Caki2 (cell line): ENCODE measurements at places on chromosomes 1 and 21.

- no peak for DNase-seq
Measured at GRCh38 chr1:70818401-70818800, 229.2 kb downstream of the PTGER3 start.

- DNase-seq: no peak
Measured at GRCh38 chr1:102098536-102098935, 101.8 kb upstream of the OLFM3 start.

DNA sequence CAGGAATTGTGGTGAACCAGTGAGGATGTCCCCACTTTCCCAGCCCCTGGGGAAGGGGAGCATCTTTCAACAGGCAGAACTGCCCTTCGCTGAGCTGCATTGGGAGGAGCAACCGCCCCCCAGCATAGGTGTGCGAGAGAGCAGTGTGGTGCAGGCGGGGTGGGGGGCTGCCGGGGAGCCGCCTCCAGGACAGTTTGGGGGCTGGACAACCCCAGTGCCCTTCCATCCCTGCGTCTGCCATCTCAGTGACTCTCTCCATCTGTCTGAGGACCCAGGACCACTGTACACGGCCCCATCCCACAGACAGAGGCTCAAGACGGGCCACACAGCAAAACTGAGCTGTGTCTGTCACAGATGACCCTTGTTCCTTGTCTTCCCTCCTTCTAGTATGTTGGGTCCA lies 14.2 kb downstream of the PODN start:
- DNase-seq: no peak

DNA sequence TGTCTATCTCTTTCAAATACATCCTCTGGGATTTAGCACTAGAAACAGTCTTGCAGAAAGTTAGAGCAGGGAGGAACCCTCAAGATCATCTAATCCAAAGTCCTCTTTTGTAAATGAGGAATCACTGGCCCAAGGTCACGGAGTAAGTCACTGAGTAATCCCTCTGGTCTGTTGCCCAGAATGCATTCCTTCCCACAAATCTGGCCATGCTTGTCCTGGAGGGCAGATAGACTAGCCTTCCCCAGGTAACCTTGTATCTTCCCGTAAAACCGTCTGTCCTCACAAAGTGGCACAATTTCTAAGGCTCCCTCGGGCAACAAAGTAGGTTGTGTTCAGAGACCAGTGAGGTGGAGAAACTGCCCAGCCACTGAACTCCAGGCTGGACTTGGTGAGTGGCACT lies 46.2 kb downstream of the DDR2 start:
- DNase-seq: peak; percentile 33

- no peak for DNase-seq
Measured at GRCh38 chr1:52210044-52210443, 68.2 kb downstream of the ZFYVE9 start.

- no peak for DNase-seq
Measured at GRCh38 chr1:174118751-174119150, 40.6 kb upstream of the RABGAP1L start.

- no peak for DNase-seq
Measured at GRCh38 chr1:118202076-118202608, 17.1 kb upstream of the SPAG17 start.
